Camera-type eye (tissue), 1 donor: ENCODE measurements at places on chromosomes 6 and 20. TPM values are rescaled to one million over a fixed set of nuclear protein-coding genes. Genes with fewer than 3 reads are reported as not detected.

The ZC2HC1B gene
- total RNA-seq = not detected

The GRIK2 gene
- total RNA-seq = 88.6 TPM

The KCNK5 gene
- 2.4 TPM for total RNA-seq

The UBE2C gene
- total RNA-seq = 15.3 TPM

The ARG1 gene
- total RNA-seq = 4.5 TPM

The EYA4 gene
- 7.7 TPM for total RNA-seq

The SLC24A3 gene
- 12.8 TPM for total RNA-seq

The BACH2 gene
- total RNA-seq = 33.6 TPM

The ID4 gene
- total RNA-seq = 56.0 TPM

The MRAP2 gene
- 5.9 TPM for total RNA-seq

The CPNE1 gene
- total RNA-seq = 86.6 TPM

The RHAG gene
- total RNA-seq = 3.5 TPM

The SH3BGRL2 gene
- total RNA-seq = 71.2 TPM

The WFDC10B gene
- total RNA-seq = not detected

The MYL9 gene
- 15.0 TPM for total RNA-seq

The TXLNB gene
- 13.7 TPM for total RNA-seq

The SMIM13 gene
- 51.3 TPM for total RNA-seq

The BANF2 gene
- not detected for total RNA-seq

The CLDN20 gene
- not detected for total RNA-seq

The FNDC1 gene
- 38.9 TPM for total RNA-seq

The MYCT1 gene
- 21.2 TPM for total RNA-seq

The SAMD10 gene
- 8.9 TPM for total RNA-seq

The C6orf163 gene
- total RNA-seq = 8.0 TPM

The ZNF391 gene
- total RNA-seq = 4.6 TPM

The SNX3 gene
- 167 TPM for total RNA-seq
